Kidney (tissue), 22 donors: ENCODE measurements at places on chromosomes 7 and 10.

DNA sequence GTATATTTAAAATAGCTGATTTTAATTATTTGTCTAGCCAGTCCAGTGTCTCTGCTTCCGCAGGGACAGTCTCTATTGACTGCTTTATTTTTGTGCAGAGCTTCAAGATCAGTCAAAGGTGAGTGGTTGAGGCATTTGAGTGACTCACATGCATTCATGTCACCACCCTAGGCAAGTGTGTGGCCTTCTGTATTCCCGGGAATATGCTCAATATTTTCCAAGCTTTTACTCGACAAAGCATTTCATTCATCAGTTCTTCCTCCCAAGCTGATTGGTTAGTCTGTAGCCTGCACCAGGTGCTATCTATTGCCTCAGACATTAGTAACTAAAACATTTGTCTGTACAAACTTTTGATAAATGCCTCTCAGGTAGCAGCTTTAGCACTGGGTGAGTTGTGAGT, 471.5 kb upstream of the NRG3 start:
- no peak for DNase-seq

DNA sequence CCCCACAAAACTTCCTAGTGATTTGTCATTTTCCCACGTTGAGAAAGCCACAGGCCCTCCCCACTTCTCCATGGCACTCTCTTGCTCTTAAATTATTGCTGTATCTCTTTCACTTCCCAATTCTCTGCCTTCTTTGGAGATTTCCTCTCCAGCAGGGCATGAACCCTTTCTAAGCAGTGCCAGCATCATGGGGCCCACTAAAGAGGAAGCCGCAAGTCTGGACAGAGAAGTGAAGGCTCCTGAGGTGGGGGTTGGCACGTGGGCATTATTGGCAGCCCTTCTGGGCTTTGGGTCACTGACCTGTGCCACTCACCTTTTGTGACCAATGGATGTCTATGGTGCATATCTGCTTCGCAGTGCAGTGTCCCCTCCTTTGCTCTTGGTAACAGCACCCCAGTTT, 97.7 kb upstream of the TCF7L2 start:
- no peak for DNase-seq

- DNase-seq, result no peak
Measured at GRCh38 chr10:51806079-51806835, 106.9 kb upstream of the CSTF2T start.

- DNase-seq, result no peak
Measured at GRCh38 chr7:31935124-31936054, 134.8 kb downstream of the PDE1C start.

DNA sequence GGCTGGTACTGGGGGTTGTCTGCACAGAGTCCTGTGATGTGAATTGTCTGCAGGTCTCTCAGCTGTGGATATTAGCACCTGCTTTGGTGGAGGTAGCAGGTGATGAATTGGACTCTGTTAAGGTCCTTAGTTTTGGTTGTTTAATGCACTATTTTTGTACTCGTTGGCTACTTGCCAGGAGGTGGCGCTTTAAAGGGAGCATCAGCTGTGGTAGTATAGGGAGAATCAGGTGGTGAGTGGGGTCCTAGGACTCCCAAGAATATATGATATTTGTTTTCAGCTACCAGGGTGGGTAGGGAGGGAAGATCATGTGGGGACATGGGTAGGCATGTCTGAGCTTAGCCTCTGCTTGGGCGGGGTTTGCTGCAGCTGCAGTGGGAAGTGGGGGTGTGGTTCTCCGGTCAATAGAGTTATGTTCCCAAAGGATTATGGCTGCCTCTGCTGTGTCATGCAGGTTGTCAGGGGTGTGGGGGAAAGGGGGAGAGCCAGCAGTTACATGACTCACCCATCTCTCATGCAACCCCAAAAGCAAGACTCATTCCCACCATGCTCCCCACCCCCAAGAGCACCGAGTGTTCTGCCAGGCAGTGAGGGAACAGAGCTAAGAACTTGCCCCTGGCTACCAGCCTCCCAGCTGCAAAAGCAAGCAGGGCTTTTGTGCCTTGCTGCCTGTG, 53.7 kb upstream of the ZNF273 start:
- DNase-seq, result no peak

DNA sequence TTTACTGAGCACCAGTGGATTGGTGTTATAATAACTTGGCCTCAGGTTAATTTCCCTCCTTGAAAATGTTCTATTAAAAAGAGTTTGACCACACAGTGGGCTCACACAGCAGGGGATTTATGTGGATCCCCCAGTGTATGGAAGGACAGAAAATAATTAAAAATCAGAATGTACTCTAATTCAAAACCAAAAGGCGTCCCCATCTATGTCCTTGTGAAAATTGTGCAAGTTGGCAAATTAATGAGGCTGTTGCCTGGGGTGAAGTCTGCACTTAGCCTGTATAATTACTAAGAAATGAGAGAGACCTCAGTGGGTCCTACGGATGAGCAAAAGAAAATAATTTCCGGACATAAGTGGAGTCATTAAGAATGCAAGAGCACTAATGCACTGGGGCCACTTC, 31.1 kb downstream of the PIK3CG start:
- DNase-seq, result no peak

GRCh38 chr7:26759108-26759507, 105.3 kb downstream of the SKAP2 start:
- no peak for DNase-seq

GRCh38 chr7:50857804-50858489, 75.3 kb upstream of the GRB10 start:
- DNase-seq, result no peak

- DNase-seq, result no peak
Measured at GRCh38 chr10:82759050-82759449, 884.1 kb downstream of the NRG3 start.

GRCh38 chr10:62027841-62028501, 126.5 kb downstream of the ARID5B start:
- DNase-seq, result no peak

GRCh38 chr7:27194686-27195379, 5.1 kb downstream of the HOXA13 start:
- DNase-seq, result no peak

GRCh38 chr10:70340137-70340536, 42.3 kb downstream of the LRRC20 start:
- DNase-seq, result no peak

DNA sequence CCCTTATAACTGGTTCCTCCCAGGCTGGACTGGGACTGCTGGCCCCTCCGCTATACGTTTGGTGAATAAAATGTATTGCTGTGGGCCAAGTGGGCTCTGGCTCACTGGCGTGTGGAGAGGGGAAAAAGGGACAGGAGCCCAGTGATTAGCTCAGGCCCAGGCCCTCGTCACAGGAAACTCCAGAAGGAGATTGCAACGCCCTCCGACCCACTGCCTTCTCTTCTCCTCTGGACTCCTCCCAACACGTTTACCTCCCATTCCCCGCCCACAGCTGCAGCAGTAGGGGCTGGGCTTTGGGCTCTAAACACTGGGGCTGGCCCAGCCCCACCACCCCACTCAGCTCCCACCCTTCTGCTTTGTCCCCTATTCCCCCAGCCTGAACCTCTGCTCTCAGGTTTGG, 173.9 kb downstream of the NEURL1 start:
- DNase-seq, result peak; percentile 64

GRCh38 chr10:129474642-129475041, 7.6 kb downstream of the MGMT start:
- DNase-seq, result no peak

DNA sequence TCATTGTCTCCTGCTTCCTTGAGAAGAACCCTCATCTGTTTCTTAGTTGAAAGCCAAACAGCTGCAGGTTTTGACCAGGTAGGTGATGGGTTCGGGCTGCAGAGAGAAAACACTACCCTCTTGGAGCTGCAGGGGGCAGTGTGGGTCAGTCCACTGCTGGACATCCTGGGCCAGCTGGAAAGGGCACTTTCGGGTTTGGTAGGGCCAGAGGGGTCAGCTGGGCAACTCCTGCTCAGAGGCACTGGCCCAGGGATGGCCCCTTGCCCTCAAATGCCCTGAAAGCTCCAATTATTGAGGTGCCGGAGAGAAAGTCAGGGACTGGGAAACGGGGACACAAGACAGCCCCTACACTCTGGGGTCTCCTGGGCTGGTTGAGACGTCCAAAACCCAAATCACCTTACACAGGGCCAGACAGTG, 90.7 kb downstream of the MKI67 start:
- DNase-seq, result no peak

DNA sequence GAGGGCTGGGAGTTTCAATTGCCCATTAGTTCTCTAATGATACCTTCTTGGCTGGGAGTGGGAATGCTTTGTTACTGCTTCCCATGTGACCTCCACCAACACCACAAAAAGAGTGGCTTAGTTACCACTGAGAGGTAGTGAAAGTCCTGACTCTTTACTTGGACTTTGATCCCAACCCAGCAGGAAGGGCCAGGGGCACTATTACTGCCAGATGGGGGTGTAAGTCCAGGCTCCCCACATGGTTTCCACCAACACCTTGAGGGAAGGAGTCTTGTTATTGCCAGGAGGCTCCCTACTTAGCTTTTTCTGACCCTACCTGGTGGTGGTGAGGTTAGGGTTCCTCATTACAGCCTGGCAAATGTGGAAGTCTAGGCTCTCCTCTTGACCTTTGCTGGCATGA, 11.4 kb downstream of the GGCT start:
- DNase-seq, result no peak

DNA sequence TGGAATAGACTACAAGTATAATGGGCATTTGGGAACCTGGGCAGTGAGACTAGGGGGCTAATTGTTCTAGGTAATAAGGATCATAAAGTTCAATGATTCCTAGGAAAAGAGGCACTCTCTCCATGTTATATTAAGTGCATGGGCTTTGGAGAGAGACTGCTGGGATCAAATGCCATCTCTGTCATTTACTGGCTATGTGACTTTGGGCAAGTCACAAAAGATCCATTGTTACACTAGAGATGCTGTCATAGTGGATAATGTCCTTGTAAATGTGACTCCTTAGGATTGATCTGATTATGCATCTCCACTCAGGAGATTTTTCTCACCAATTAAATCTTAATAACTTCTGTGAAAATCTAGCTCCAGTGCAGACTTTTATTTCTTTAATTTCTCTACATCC, 156.3 kb upstream of the CACNA2D1 start:
- DNase-seq, result no peak

- no peak for DNase-seq
Measured at GRCh38 chr10:103445767-103446567, 6.2 kb downstream of the CALHM2 start.

DNA sequence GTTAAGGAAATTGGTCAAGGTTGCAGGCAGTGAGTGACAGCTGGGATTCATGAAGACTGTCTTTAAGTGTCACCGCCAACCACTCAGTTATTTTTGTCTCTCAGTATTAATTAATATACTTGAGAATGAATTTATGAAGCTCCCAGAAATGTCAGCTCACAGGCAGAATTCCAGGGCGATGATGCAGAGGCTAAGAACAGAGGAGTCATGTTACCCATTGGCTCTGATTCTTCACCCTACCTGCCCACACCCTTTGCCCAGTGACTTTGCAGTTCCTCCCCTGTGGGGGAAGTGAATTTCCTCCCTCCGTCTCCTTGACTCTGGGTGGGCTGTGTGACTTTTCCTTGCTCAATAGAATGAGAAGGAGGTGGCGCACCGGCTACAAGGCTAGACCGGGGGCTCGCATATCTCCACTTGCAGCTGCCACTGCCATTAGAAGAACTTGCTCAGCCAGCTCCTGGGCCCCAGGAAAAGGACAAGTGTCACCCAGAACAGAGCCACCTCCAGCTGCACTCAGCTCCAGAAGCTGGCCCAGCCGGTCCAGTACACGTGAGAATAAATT, 157.1 kb upstream of the PRKCQ start:
- DNase-seq, result no peak

GRCh38 chr10:26911811-26912461, 51.2 kb upstream of the ABI1 start:
- no peak for DNase-seq
